ENCODE measurements at places on chromosomes 4 and X.

DNA sequence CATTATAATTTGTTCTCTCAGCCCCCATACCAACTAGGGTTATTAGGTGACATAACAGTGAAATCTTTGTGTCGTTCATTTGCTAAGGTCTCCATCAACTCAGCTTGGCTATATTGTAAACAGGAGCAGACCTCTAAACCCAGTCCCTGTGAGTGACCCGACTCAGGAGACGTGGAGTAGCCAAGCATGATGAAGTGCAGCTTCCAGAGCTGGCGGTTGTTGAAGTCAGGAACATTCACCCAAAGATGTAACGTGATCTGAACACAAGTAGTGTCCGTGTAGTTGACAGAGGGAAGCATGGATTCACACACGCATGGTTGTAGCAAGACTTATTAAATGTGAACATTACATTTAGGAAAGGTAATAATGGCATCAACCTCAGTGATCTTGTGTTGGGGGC lies 102.3 kb downstream of the FAM193A start:
- no peak for DNase-seq

DNA sequence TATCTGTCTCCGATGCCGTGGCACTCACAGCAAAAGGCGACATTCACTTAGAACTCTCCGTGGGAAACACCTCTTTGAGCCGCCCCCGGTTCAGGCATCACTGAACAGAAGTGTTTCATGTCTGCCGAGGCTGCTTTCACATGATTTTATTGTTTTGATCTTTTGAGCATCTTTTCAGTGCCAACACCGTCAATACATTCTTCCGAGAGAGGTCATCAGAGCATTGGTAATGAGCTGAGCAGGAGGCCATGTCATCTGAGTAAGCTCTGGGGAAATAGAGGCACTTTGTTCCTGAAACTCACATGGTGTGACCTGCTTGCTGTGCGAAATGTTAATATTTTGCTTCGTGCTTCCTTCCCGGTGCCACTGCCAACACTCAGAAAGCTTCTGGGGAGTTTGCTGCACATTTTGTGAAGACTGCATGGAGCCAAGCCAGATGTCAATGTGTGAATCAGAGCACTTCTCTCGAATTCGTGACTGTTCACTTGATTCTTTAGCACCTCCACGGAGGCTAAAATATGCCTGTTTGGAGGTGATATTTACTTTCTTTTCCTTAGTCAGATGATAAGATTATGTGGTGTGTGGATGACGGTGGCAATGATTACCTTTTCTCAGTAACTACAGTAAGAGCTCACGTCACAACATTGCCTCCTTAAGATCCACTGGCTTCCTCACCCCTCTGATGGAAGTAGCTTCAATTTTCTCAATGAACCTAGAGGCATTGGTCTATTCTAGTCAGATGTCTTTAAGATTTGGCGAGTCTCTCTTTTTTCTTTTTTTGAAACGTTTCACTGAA lies 222.3 kb upstream of the HS3ST1 start:
- DNase-seq = peak; percentile 17

- no peak for DNase-seq
Measured at GRCh38 chr4:189162888-189163287, 777.8 kb upstream of the FRG1 start.

- no peak for DNase-seq
Measured at GRCh38 chrX:18227458-18227857, 6.8 kb upstream of the BEND2 start.

GRCh38 chrX:24301806-24302205 lies 12.1 kb downstream of the SUPT20HL2 start:
- no peak for DNase-seq

DNA sequence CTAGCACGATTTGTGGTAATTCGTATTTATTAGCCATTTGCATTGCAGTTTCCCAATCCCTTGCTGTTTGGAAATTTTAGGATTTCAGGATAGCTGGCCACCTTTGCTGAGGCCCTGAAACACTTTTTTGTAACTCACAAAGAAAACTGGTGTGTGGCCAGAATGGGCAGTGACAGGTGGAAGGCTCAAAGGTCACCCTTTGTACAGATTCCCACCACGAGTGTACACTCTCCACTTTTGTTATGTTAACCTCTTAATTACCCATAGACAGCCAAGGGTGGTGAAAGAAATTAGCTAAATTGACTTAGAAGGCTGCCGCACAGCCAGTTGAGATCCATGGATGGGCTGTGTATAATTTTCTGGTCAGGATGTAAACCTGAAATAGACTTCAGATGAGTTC lies 109.7 kb upstream of the ARX start:
- DNase-seq = no peak

DNA sequence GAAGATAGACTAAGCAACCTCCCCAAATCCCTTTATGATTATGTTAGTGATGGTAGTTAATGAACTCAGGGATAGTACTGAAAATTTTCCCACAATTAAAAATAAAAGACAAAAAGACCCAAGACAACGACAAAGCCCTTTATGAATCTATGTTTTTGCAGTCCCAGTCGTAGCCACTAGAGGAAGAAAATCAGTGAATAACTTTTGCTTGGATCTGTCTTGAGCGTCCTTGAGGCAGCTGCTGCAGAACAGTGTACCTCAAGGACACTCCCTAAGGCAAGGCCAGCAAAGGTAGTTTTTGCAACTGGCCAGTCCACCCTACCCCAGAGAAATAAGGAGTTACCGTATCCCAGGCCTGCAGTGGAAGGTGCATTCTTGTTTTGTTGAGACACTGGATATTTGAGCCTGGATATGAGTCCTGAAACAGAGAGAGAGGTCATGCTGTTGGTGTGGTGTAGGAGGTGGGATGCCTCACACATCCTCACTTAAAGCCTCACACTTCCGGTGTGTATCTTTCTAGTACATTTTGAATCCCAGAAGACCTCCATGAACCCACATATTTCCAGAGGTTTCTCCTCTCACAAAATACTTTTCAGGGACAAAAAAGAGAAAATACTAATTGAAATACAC lies 8.7 kb upstream of the TIMM8A start:
- no peak for DNase-seq

DNA sequence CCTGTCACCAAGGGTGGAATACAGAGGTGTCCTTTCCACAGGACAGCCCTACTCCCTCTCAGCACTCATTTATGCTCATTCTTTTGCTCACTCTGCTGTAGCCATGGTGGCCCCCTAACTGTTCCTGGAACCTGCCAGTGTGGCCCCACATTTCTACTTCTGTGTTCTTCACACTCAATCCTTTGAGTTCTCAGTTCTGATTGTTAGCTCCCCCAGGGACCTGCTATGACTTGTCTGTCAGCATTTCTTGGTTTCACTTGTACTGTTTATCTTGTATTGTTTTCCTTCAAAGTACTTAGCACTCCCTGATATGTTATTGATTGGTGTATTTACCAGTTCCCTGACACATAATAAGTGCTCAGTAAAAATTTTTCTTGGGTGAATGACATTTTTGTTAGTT lies 14.9 kb downstream of the VBP1 start:
- no peak for DNase-seq

DNA sequence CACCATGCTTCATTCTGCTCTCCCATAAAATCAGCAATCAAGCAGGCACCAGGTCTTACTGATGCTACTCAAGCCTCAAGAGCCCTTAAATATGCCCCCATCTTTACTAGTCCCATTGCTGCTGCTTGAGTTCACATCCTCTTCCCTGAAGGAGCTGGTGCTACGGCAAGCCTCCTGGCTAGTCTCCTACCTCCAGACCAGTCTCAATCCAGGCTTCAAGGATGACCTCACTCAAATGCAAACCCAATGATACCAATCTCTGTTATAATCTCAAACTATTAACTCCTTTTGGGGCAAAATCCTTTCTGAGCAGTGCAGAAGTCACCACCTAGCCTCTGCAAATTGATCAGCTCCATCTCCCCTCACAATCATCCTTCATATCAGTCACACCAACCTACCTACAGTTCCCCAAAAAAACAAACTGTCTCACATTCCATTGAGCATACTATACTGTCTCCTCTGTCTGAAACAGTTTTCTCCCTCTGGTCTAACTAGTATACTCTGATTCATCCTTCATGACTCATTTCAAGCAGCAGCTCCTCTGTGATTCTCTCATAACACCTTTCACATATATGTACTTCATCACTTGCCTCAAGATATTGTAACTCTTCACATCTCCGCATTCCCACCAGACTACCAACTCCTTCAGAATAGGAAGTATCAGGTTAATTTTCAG lies 30.0 kb downstream of the PAPSS1 start:
- no peak for DNase-seq

DNA sequence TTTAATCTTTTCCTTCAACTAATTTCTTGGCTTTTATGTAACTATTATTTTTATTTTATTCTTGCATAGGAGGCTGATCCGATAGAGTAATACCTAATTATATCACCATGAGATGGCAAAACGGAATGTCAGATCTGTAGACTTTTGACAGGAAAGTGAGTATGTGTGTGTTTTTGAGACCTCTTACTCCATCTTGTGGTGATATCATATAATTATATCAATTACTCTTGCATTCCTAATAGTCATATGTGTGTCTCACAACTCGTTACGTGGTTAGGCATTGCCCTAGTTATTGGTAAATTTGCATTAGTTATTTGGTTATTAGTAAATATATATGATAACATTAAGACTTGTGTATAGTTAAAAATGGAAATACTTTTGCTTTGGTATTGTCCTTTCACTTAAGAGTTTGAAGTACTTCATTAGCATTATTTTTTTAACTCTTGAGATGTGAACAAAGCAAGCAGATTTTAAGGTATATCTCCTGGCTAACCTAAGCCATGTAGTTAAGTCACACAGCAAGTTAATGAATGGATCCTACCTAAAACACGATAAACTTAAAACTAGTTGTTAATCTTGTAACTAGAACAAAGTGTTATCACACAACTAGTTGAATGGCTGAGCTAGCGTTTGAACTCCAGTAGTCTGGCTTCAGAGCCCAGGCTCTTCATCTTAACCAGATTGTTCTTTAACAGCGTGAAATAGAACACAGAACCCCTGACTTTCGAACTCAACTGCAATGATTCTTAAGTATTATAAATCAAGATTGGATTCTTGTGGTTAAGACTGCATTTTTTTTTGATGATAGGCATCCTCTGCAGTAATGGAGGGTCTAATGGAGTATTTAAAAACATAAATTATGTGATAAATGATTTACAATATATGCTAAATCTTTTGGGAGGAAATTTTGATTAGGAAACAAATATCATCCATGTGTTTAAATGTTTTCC lies 67.1 kb downstream of the PGRMC2 start:
- DNase-seq = no peak

DNA sequence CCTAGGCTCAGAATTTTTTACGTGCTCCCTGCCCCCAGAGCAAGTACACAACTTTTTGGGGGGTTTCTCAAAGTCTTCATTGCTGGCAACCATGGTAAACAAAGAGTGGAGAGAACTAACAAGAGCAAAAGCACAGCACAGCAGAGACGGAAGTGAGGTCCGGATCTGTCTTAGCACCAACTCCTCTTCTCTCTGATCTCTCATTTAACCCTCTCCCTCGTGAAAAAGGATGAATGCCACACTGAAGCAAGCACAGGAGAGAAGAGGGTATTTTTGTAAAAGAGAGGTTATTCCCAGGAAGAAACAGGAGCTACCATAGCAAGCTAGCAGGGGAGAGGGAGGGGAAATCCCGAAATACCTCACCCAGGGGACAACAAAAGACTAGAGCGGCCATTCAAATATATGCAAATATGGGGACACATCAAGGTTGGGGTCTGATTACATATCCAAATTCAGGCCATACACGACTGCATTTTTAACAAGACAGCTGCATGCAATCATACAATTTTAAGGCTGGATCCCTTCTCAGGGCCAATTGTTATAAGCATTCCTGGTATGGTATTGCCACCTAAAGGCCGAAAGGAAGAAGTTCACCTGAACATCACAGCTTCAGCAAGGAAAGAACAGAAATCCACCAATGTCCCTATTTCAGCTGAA lies 46.6 kb downstream of the CD40LG start:
- DNase-seq = peak; percentile 3

DNA sequence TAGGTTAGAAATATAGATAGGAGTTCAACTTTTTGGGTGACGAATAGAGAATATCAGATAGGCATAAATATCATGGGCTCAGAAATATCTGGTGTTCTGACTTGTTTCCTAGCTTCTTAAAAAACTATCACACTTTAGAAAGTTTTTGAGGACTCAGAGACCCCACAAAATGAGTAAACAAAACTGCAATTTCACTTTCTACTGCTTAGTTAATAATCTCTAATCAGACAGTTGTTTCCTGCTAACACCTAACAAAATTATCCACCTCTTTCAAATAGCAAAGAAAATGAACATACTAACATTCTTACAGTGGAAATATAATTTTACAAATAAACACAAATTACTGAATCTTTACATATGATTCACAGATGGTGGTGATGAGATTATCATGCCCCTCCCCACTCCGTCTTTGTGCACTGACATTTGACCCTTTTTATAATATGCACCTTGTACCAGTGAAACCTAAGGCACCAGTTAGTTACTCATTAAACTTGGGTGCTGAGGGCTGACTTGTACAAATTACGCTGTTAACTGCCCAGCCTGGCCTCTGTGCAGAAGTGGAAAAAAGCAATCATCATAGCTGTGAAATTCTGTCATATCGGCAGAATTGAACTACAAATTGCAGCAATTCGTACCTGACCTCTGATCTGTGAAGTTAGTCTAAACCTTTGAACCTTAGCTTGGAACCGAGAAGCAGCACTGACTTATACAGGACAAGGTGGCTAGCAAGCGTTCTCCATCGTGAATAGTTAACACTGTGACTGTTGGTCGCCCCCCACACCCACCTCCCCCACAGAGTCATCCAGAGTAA lies 138.7 kb downstream of the CHRNA9 start:
- peak; percentile 4 for DNase-seq

- no peak for DNase-seq
Measured at GRCh38 chr4:81665649-81666048, 193.9 kb upstream of the RASGEF1B start.

- DNase-seq = no peak
Measured at GRCh38 chrX:124555036-124555595, 208.8 kb downstream of the SH2D1A start.

- no peak for DNase-seq
Measured at GRCh38 chr4:99540277-99540939, 23.4 kb downstream of the TRMT10A start.

- DNase-seq = no peak
Measured at GRCh38 chrX:13473442-13474163, 95.8 kb upstream of the EGFL6 start.

DNA sequence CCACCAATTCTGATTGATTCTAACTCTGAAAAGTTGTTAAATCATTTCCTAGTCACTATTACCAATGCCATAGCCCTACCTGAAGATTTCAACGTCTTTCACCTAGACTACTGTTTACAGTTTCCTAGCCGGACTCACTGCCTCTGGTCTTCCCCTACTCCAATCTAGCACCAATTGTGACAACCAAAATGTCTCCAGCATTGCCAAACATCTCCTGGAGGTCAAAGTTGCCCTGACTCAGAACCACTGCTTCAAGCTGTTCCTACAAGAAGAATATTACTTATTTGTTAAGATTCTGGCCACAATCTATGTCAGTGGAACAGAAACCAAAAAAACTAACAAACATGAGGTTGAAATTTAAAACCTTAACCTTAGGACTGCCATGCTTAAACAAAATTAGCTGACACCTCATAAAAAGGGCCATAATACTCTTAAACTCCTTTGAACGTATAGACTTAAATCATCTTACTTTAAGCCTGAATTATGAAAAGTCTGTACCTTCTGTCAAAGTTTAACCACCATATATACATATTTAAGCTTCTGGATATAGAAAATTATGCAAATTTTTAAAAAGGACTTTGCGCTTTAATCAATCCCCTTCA lies 2.1 kb downstream of the PDS5A start:
- no peak for DNase-seq

- DNase-seq = no peak
Measured at GRCh38 chr4:85733798-85734197, 258.8 kb downstream of the ARHGAP24 start.

Measured in nephron progenitor cell (in vitro differentiated cells).